Stimulated activated CD8-positive, alpha-beta memory T cell treated with anti-CD3 and anti-CD28 coated beads, Interleukin-4, amount 100 ng/mL, for 4 hours (primary cell): ENCODE measurements at places on chromosomes 1 and 21.
A peak's percentile ranks its signal among the peaks of the same experiment; 100 is the strongest.

GRCh38 chr21:37371041-37371397 lies 4.4 kb downstream of the DYRK1A start:
- no peak for DNase-seq

GRCh38 chr1:80893115-80893514 lies 907.6 kb upstream of the ADGRL2 start:
- DNase-seq: no peak

DNA sequence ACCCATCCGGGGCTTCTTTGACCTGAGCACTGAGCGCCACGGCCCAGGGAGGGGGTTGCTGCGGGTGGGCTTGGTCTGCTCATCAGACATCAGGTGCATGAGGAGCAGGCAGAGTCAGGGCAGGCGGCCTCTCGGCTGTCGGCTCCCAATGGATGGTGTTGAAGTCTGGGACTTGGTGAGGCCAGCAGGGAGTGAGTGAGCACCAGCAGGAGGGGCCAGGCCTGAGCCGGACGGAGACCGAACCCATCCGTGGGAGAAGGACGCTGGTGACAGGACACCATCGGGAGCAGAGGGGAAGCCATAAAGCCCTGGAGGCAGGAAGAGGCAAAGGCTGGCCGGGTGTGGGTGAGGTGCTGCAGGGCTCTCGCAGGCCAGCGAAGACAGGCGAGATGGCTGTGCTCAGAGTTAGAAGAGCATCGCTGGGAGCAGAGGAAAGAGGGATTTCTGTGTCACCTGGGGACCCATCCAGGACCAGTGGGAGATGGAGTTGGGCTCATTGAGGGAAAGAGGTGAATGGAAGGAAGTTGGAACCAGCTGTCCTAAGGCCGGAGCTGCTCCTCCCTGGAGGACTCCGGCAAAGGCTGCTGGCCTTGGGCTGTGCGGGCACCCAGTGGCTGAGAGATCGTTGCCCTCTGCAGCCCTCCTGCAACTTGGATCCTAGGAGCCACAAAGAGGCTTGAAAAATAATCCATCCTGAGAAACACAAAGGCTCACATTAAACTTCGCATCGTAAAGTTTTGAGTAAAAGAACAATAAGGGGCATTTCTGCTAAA lies 49.9 kb downstream of the PDE9A start:
- DNase-seq: no peak

GRCh38 chr1:212225416-212225815 lies 59.8 kb upstream of the PPP2R5A start:
- peak; percentile 2 for DNase-seq

- DNase-seq: no peak
These were observed 1.7 kb upstream of the ZBTB18 start for GRCh38 chr1:244049162-244050013.

- no peak for DNase-seq
These were observed 62.0 kb downstream of the KCNK1 start for GRCh38 chr1:233675893-233676292.

GRCh38 chr1:118081387-118081786 lies 103.6 kb downstream of the SPAG17 start:
- no peak for DNase-seq

GRCh38 chr1:109750920-109751319 lies 10.1 kb upstream of the GSTM3 start:
- no peak for DNase-seq

DNA sequence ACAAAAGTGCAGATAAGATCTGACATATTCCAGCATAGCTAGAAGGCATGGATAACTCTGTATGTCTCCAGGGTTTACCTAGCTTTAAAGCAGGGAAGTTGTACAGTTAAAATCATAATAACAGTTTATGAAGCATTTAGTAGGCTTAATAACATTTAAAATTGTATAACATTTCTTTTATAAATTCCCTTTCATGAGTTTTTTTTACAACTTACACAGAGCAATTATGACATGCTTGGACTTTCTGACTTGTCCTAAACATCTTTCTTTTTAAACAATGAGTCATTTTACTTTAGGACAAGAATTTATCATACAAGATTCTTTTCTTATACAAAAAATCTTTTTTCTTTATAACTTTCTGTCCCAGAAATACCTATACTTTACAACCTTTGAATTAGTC lies 408.5 kb upstream of the NEGR1 start:
- DNase-seq: no peak

DNA sequence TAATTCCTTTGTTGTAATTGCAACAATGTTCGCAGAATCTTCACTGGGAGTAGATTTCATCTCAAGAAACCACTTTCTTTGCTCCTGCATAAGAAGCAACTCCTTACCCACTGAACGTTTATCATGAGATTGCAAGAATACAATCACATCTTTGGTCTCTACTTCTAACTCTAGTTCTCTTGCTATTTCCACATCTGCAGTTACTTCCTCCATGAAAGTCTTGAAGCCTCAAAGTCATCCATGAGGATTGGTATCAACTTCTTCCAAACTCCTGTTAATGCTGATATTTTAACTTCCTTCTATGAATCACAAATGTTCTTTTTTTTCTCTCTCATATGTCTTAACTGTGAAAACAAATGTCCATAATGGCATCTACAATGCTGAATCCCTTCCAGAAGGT lies 118.6 kb upstream of the RAB4A start:
- no peak for DNase-seq

DNA sequence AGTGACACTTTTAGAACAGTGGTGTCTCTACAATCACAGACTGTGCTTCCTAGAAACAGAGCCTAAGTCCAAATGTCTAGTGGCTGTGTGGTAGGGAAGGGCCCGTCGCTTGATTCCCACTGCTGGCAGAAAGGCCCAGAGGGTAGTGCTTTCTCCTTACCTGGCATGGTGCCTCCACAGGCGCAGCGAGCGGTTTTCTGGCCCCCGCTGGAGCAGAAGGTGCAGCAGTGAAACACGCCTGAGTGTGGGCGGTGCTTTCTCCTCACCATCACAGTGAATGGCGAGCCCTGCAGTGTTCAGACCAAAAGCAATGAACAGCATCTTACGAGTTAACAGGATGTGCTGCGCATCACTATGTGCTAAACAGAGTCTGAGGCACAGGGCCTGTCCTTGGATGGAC lies 8.3 kb downstream of the TRIM45 start:
- DNase-seq: no peak
